Fibroblast of villous mesenchyme (primary cell): ENCODE measurements at places on chromosomes 11 and 22. TPM values are rescaled to one million over a fixed set of nuclear protein-coding genes. Genes with fewer than 3 reads are reported as not detected.

Gene UPK3A
- total RNA-seq: not detected in 2 replicates

GRCh38 chr22:33757041-33757801 lies 163.1 kb downstream of the LARGE1 start:
- no peak for DNase-seq

Gene USP2
- under 0.01 and 0.43 TPM in 2 replicates for total RNA-seq

DNA sequence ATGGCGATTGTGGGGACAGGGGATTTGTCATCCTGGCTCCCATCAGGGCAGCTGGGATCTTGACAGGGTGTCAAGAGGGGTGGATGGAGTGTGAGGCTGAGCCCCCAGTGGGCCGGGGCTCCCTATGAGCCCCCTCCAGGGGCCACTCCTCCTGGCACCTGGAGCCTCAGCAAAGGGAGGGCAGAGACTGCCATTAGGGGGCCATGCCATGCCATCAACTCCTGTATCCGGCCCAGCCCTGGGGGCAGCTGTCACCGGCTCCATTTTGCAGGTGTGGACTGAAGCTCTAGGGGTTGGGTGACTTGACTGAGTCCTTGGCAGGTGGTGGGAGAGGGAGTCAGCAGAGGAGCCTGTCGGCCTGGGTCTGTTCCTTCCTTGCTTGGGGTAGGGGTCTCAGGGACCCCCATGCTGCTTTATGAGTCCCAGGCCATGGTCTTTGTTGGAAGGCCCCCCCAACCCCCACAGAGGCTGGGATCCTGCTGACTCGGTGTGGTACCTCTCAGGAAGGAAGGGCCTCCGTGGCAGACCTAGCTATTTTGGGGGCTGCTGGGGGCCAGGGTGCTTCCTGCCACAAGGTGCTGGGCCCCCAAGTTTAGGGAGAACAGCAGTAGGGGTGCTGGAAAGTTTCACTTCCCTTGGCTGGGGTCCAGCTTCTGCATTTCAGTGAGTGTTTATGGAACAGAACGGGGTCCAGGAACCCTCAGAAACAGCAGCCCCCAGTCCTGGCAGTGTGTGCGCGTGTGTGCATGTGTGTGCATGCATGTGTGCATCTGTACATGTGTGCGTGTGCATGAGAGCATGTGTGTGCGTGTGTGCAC lies 1.5 kb downstream of the ACY3 start:
- no peak for DNase-seq

Gene CDHR5
- total RNA-seq: not detected in 2 replicates

Gene KDM2A
- 50.5 and 52.8 TPM in 2 replicates for total RNA-seq

DNA sequence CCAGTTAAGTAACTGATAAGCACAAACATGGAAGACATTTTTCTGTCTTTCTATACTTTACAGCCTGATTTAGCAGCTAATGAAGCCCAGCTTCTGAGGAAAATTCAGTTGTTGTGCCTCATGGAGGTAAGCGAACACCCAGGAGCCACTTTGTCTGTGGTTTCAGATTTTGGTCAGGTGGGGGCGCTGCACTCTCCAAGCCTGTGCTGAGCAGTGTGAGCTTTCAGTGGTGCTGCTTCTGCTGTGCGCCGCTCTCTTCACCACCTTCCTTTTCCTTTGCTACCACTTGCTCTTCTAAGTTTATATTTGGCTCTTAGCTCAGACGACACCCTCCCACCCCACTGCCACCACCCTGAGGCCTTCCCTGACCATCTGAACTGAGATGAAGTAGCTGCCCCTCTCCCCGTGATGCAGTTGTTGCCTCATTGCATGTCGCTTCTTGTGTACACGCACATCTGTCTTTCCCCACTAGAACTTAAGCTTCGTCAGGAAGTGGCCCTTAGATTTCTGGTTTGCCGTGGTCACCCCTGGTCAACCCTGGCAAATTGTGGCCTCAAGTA lies 14.0 kb downstream of the PSMD13 start:
- DNase-seq: peak; percentile 63
